Cardiac muscle cell (in vitro differentiated cells and primary cell): ENCODE measurements at places on chromosomes 6 and 20. TPM values are rescaled to one million over a fixed set of nuclear protein-coding genes. Genes with fewer than 3 reads are reported as not detected.

DNA sequence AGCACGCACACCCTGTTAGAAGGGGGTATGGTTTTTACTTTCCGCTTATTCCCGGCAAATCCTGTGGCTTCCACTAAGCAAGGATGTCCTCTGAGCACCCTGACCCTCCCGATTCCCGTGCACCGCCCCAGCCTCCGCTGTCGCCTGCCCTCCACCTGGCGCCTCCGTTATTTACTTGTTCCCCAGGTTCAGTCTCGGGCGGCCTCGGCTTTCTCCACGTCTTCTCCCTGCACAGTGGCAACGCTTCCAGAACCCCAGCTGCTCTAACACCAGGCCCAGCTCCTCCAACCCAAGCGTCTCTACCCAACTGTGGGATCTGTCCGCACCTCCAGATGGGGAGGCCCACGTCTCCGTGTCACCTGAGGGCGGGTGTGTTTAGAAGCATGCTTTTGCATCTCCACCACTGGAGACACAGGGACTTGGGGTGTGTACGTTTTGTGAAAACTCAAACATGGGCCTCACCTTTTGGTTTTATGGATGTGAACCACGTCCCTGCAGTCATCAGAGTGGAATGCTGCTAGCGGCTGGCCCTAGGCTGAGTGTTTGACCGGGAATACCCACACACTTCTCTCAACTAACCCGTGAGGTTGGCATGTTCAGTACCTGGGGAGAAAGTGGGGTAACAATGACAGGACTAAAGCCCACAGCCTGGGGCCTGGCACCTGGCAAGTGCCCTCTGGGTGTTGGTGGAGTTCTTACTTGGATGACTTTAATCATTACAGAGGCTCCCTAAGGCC, 79.9 kb downstream of the THBS2 start:
- no peaks in the 10 kb centered on the region for H3K36me3 ChIP-seq
- H3K4me3 ChIP-seq: no peak overlapping the region
- DNase-seq: no peak
- no peaks in the 10 kb centered on the region for H3K4me1 ChIP-seq

Gene OOEP
- total RNA-seq: not detected in 2 replicates

Gene RSPO3
- 53.9 and 88.0 TPM in 2 replicates for total RNA-seq

Gene EEF1A2
- total RNA-seq: 1,016 and 1,067 TPM in 2 replicates

Gene DAAM2
- 4.8 and 8.5 TPM in 2 replicates for total RNA-seq

Gene CEP85L
- 11.3 and 20.0 TPM in 2 replicates for total RNA-seq
